ENCODE measurements at places on chromosomes 6 and 20.

DNA sequence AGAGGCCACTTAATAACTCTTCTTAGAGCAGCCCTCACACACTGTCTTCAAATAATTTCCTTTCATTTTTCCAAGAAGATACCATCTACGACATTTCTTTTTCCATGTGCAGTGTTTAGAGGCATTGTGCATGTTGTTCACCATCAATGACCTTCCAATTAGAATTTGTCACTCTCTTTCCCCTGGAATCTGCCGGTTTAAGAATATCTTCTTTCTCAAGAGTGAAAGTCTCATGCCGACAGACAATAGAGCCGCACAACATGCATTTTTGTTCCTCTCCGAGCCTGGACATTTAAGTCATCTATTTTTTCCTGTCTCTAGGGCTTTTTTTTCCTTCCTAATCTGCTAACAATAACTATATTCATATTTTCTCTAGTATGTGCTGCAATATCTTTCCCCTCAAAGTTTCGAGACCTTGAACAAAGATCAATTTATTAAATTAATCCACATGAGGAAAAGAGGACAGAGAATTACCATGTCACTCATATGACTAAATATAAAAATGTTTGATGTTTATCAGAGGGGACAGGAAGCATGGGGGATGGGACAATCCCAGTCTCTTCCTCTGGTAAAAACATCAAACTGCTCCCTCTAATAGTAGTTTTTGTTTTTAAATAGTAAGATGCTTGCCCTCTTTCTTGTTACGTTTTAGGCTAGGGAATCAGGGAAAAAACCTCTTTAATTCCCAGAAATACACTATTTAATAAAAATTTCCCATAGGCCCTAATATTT is 893.4 kb downstream of the C6orf118 start:
- DNase-seq, result no peak

- DNase-seq, result no peak
These were observed 62.4 kb upstream of the TMEM200A start for GRCh38 chr6:130303431-130303830.

DNA sequence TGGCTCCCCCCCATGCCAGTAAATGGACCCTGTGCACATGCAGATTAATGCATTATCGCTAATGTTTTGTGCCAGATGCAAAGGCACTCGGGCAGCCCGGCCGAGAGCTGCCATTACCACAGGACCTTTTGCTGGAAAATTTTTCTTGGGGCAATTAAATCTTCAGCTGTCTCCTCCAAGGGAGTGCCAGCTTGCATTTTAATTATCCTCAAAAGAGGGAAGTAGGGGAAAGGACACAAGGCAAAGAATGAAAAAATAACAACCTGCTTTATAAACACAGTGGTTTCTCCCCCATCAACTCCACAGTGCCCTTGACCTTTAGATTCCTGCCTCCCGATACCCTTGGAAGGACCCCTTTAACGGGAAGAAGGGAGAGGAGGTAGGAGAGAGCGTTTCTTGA is 48.2 kb downstream of the PDYN start:
- no peak for DNase-seq

- no peak for DNase-seq
These were observed 31.3 kb downstream of the MBOAT1 start for GRCh38 chr6:20180935-20181334.

DNA sequence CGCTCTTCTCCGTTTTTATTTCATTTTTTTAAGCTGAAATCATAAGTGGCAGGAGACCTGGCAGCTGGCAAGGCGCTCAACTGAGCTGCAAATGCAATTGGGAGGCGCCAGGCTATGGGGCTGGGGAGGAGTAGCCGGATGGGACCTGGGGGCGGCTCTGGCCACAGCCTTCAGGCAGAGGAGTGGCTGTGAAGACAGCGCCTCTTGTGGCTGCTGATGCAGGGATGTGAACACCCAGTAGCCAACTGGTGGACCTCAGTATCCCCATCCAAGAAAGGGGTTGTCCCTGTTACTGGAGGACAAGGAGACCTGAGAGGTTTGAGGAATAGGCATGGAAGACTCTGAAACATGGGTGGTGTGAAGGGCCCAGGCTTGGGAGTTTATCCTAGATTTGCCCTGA is 12.6 kb downstream of the KCNK17 start:
- no peak for DNase-seq

- DNase-seq, result no peak
These were observed 30.2 kb upstream of the TBC1D7 start for GRCh38 chr6:13358511-13358910.

- DNase-seq, result no peak
These were observed 18.7 kb downstream of the TFEB start for GRCh38 chr6:41716516-41717391.

GRCh38 chr6:165920896-165921671 is 246.6 kb downstream of the TBXT start:
- DNase-seq, result no peak

- DNase-seq, result no peak
These were observed 434.3 kb downstream of the TBC1D32 start for GRCh38 chr6:120899932-120900331.

DNA sequence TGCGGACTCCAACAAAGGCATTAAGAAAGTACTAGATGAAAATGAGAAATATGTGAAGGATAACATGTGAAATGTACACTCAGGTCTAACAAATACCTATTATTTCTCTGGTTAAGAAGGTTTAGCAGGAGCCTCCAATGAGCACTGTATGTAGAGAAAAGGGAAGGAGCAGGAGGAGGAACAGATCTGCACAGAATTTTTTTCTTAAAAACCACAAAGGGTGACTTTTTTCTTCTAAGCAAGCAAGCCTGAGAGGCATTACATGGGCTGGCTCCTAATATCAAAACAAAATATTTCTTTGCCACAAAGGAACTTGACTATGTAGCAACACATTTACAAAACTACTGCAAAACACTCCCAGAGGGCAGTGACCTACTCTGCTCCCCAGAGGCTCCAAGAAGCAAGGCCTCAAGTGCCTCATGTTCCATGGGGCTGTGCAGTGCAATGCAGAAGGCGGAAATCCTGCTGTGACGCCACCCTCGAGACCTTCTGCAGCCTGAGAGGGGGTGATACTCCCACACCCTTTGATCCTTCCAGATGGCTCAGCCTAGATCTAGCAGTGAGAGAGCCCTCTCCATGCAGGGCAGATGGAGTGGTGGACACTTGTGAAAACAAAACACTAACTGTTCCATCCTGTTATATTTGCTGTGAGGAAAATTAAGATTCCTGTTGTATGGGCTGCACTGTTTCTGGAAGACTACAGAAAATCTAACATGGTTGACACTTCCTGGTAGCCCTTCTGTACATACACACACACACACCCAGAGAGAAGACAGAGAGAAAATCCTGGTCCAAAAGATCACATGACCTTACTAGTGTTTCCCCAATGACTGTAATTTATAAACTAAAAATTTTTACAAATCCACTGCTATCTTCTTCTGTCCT is 36.0 kb upstream of the SMIM29 start:
- DNase-seq, result no peak

- no peak for DNase-seq
These were observed 485.3 kb upstream of the BTBD3 start for GRCh38 chr20:11432407-11432806.

- DNase-seq, result no peak
These were observed 4.4 kb downstream of the ATF6B start for GRCh38 chr6:32123681-32124080.

GRCh38 chr6:13349811-13350506 is 21.6 kb upstream of the TBC1D7 start:
- DNase-seq, result no peak

- no peak for DNase-seq
These were observed 33.9 kb downstream of the CCN2 start for GRCh38 chr6:131917318-131917717.

DNA sequence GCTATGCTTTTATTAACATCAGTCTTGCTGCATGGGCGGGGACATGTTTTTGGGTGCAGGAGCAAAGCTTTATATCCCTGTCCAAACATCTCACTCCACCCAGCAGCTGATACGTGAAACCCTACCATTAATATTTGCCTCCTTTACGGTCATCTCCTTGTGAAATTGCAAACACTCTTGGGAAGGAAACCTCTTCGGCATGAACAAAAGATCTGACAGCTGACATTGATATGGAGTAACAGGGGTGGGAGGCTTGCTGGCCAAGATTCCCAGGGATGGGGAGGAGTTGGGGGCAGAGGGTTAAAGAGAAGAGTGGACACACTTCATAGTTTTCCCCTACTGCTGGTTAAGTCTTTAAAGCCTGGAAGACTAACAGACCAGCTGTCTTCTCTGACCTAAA is 22.2 kb upstream of the VEGFA start:
- no peak for DNase-seq

- no peak for DNase-seq
These were observed 12.0 kb upstream of the SLC17A5 start for GRCh38 chr6:73665686-73666319.

DNA sequence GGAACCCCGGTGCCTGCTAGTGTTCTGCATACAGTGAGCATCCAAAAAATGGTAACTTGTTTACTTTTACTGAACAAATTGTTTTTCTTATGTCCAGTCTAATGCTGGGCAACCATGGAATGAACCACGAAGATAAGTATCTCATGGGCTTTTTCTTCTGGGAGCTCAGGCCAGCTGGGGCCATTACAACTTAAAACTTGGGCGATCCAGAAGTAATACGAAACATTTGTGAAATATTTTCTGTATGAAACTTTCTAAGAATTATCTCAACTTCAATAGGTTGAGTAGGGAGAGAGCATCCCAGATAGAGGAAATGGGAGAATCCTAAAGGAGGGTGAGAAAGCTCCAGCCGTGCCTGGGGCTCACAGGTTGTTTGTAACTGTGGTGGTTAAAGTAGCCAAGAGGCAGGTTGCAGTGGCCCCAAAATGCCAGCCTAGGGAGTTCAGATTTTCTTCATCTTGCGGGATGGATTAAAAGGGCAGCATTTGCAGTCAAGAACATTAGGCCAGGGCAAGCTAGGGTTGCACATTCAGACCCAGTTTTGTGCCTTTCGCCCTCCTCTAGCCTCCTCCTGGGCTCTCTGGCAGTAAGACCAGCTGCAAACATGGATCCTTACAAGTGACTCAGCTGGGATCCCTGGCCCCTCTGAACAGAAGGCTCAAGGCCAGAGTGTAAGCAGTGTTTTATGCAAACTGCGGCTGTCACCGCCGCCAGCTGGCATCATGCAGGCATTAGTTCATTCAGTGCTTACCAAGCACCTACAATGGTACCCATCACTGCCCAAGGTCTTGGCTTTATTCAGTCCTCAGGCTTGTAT is 41.5 kb downstream of the ELMO2 start:
- DNase-seq, result no peak

DNA sequence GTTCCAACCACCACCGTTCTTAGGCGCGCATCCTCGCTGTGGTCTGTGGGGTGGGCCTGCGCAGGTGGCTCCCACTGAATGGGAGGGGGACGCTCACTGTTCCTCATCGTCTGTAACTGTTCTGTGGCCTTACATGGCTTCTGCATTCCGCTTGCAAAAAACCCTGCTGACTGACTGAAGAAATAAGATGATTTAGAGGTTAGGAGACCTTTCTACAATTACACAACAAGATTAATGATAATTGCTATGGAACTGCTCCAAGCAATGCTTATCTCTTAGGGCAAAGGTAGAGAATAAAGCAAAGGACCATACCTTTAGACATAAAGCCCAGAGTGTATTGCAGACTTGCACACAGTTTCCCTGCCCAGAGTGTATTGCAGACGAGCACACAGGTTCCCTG is 14.4 kb upstream of the DACT2 start:
- DNase-seq, result no peak

DNA sequence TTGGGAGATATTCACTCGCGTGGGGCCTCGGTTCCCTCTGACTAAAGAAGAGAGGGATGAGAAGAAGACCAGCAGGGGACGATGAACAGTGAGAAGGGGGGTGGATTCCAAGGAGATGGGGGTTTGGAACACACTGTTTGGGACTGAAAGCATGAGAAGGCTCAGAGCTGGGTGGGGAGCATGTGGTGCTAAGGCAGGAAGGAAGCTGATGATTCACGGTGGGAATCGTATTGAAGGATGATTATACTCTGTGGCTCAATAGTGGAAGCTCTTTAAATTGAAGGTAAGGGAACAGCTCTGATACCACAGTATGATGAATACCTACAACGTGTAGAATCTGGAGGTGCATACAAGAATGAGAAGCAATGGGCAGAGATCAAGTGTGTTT is 117.5 kb upstream of the KCNK16 start:
- DNase-seq, result no peak

GRCh38 chr6:30013291-30013922 is 47.7 kb upstream of the POLR1H start:
- DNase-seq, result peak; percentile 19

DNA sequence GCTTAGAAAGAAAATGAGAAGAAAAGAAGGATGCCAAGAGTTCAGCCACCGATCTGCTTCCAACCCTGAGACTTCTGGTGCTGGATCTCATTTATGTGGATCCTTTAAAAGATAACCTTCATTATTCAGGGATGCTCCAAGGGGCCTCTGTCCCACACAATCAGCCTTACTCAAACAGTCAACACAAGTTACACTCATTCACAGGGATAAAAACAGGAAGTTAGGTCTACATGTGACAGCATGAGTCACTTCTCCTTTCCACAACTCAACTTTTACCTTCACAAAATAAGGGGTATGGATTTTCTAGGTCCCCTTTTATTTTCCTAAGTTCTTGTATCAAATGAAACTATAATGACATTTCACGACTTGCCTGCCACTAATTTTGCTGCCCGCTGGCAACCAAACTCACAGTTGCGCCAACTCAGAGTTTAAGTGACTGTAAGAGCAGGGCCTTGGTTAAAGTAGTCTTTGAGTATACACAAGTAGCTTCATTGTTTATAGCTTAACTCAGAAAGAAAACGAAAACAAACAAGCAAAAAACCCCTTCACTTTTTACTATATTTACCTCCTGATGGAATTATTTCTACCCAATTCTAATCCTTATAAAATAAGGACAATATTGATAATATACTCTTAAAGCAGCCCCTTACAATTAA is 278.8 kb upstream of the RUNX2 start:
- DNase-seq, result no peak

DNA sequence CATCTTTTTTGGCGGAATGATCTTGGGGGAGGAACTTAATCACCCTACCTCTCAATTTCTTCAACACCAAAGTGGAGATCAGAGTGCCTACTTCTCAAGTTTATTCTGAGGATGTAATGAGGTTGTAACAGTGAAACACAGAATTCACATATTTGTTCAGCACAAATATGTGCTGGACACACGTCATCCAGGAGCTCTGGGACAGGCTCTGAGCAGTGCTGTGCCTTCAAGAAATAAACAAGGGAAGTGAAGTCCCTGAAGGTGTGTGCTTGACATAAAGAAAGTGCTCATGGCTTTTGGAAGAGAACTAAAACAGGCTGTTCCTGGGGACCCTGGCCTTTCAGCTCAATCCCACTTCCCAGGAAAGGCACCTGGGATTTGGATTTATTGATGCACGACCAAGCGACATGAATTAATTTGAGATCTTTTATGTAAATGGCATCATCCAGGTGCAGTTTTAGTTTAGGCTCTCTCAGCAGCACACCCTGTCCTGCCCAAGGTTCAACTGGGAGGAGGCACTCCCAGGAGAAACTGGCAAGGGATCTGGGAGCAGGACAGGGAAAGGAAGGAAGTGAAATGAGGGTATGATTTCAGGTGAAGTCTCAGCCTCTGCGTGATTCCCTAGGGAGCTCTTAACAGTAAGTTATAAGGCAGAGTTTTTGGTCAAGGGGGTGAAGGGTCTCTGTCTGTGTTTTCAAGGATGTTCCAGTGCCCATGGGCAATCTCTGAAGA is 211.0 kb downstream of the FOXA2 start:
- DNase-seq, result no peak

GRCh38 chr20:40982415-40983145 is 46.0 kb upstream of the TOP1 start:
- no peak for DNase-seq

Measured in stimulated activated CD8-positive, alpha-beta memory T cell treated with anti-CD3 and anti-CD28 coated beads, Interleukin-4, amount 100 ng/mL, for 1 hour (primary cell).